ENCODE measurements at places on chromosomes 5 and 9.

GRCh38 chr5:77867914-77868313, 91.8 kb upstream of the TBCA start:
- no peak for DNase-seq

DNA sequence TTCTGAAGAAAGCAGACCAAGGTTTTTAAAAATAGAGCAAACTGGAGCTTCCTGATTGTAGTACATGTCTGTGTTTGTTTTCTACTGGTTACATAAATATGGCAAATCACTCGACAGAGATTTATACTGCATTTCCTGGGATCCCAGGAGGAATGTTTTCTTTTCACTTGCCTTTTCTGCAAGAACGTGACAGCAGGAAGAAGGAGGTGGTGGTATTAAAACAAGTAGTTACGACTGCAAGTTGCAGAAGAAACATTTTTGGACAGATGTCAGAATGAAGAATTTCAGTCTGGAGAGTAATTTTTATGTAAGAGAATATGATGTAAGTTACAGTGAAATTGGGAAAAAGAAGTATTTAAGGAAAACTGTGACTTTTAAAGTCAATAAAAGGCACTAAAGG, 253.7 kb upstream of the NFIL3 start:
- no peak for DNase-seq

DNA sequence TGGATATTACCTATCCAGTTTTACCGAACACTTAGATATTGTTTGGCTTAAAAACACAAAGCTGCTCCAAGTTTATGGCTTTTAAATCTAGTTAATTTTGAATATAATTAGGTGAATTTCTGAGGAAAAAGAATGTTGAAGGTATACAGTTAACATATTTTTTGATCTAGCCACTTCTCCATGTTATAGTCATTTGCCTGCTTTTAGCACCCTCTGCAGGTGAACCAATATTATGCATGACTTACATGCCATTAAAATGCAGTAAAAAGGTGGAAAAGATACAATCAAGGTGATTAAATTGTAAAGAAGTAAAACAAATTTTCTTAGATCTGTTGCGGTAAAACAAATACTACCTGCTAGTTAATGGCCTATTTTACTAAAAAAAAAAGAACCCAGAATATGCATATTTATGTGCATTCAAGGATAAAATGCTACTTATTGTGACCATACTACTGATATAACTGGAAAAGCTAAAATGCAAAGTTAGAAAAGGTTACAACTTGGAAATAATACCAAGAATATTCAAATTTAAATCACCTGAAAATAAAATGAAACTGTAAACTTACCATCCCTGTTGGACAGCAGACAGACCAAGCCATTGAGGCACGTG, 132.1 kb downstream of the AP3B1 start:
- no peak for DNase-seq

DNA sequence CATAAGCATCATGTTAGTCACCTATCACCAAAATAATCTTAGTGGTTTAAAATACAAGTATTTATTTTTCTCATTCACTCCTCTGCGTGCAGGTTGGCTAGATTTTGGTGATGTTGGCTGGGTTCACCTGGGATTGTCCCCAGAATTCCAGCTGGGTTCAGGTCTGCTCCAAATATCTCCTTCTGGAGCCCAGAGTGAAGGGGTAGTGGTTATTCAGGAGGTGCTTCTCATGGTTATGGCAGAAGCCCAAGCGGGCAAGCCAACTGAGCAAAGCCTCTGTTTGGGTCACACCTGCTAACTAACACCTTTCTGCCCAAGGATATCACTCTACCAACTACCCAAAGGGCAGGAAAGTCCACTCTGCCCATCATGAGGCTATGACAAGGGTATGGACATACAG, 4.7 kb upstream of the SLC25A46 start:
- no peak for DNase-seq

DNA sequence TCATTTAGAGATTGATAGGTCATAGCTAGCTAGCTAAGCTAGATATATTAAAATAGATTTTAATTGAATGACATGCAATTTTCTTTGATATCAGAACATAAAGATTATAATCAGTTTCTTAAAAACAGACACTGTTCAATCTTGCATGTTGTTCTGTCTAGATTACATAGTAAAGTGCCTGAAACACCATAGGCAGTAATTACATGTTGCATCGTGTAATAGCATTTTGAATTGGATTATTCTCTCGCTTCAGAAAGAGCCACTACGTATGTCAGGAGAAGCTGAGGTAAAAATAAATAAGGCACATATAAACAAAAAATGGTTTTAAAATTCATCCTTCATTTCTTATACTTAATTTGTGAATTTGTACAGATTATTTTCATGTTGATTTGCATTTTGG, 148.0 kb upstream of the CDH12 start:
- DNase-seq = no peak

GRCh38 chr5:173919443-173919842, 31.3 kb downstream of the CPEB4 start:
- DNase-seq = no peak

- DNase-seq = no peak
Measured at GRCh38 chr5:142408981-142409481, 84.2 kb upstream of the SPRY4 start.

GRCh38 chr9:132348676-132349075, 6.1 kb downstream of the SETX start:
- no peak for DNase-seq

- no peak for DNase-seq
Measured at GRCh38 chr5:65059681-65060598, 291.2 kb downstream of the CWC27 start.
